ENCODE measurements at places on chromosomes 2 and 18.
A peak's percentile ranks its signal among the peaks of the same experiment; 100 is the strongest.

- DNase-seq, result no peak
Measured at GRCh38 chr2:174602745-174603144, 5.1 kb upstream of the WIPF1 start.

DNA sequence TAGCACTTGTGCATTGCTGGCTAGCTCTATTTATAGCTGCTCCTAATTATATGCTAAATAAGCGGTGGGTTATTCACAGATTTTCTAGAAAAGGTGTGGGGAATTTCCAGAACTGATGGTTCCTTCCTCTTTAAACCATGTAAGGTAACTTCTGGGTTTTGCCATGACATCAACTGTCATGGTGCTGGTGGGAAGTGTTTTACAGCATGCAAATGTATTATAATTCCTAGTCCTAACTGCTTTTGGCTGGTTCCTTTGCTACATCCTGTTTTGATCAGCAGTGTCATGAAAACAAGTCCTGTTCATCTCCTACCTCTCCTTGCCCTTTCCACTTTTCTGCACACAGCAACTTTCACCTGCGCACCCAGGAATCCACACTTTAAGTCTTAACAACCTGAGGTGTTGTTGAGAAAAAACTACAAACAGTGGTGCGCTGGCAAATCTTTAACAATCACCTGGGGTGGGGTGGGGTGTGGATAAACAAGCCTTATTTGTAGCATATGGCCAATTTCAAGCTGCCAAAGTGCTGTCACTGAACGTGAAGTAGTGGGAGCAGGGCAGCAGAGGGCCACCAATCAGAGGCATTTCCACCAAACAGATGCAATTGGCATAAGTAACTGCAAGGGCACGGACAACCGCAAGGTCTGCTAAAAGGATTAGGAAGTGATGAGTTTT, 33.4 kb upstream of the SKOR2 start:
- DNase-seq, result no peak

DNA sequence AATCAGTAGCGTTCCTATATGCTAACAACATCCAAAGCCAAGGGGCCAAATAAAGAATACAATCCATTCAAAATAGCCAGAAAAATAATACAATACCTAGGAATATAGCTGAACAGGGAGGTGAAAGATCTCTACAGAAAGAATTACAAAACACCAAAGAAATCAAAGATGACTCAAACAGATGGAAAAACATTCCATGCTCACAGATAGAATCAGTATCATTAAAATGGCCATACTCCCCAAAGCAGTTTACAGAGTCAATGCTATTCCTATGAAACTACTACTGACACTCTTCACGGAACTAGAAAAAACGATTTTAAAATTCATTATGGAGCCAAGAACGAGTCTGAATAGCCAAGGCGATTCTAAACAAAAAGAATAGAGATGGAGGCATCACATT, 57.4 kb downstream of the CCBE1 start:
- no peak for DNase-seq

- no peak for DNase-seq
Measured at GRCh38 chr2:118457951-118458350, 369.7 kb downstream of the INSIG2 start.

- no peak for DNase-seq
Measured at GRCh38 chr18:40494603-40495002, 1460.4 kb upstream of the PIK3C3 start.

DNA sequence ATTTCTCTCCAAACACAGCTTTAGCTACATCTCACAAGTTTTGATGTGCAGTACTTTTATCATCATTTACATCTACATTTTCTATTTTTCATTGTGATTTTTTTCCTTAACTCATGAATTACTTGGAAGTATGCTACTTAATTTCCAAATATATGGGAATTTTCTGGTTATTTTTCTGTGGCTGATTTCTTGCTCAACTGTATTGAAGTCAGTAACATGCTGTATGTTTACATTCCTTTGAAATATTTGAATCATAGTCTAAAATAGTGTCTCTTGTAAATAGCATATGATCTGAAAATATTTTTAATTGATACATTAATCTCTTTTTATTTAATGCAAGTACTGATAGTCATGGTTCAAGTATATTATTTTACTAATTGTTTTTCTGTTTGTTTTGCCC, 26.0 kb upstream of the GALNT5 start:
- DNase-seq, result no peak

DNA sequence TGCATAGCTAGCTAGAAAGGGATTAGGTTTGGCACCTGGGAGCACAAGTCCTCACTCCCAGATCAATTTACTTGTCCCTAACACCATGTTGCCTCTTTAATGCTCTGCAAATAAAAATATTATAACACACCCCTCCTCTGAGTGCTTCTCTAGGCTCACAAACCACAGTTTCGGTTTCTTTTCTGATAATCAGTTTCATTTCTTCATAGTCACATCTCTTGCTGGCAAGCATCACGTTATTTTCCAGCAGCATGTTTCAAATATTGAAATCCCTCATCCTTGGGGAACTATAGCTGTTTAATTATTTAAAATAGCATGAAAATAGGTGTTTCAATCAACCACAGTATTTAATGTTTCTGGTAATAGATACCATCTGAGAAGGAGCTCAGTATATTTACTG, 13.9 kb upstream of the SMCHD1 start:
- DNase-seq, result peak; percentile 41

GRCh38 chr18:56199580-56200330, 438.6 kb downstream of the TXNL1 start:
- no peak for DNase-seq

DNA sequence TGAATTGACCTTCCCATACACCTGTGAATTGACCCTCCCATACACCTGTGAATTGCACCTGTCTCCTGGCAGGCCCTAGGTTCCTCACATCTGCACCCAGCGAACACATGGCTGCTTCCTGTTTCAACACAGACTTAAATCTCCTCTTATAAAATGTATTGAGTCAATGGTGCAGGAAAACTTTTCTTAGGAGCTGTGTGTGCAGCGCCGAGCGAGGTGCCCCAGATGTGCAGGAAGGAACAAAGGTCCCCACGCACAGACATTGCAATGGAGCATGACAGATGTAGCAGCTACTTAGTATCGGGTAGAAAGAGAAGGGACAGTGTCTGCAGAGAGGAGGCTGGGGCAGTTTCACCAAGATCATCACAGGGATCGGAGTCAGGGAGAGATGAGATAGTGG, 85.5 kb upstream of the PXDN start:
- no peak for DNase-seq

DNA sequence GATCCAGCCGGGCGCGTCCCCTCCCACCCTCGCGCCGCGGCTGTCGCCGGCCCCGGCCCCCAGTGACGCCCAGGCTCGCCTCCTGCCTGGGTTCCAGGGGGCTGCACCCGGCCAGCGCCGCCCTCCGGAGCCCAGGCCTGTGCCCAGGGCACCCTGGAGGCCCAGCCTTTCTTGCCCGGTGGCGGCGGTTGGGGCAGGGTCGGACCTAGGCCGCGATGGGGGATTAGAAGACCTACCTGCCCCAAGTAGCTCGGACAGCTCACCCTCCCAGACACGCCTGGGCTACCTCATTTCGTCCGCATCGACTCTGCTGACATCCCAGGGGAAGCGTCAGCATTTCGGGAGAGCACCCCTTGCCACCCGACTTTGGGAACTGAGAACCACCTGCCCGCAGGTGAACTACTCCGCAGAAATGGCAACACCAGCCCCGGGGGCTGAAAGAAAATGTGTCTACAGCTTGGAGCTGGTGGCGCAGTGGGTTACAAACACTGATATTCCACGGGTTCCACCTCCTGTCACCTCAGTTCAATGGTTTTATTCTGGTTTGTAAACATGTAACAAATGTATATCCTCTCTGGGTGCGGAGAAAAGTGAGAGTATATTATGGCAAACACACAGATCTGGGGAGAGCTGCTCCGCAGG, 834 bp upstream of the ARL4C start:
- no peak for DNase-seq

DNA sequence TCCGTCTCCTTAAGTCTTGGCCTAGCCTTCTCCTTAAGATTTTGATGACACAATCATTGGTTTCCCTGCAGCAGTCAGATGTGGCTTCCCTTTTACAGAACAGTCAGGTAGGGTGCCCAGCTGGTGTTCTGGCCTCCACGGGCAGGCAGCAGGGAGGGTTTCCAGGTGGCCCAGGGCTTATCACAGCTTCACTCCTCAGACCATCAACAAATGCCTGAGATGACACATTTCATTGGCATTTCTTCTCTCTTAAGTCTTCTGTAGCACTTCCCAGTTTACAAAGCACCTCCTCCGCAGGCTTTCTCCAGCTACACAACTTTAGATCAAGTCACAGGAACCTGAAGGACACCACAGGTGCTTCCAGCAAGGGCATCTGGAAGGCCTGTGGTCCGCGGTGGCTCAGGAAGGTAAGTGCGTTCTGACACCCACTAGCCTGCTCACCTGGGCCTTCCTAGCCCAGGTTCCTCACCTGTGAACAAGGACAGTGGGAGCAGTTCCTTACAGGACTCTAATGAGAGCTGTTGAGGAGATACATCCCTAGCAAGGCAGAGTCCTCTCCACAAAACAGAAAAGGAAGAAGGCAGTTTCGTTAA, 37.6 kb downstream of the PTPN18 start:
- DNase-seq, result no peak

DNA sequence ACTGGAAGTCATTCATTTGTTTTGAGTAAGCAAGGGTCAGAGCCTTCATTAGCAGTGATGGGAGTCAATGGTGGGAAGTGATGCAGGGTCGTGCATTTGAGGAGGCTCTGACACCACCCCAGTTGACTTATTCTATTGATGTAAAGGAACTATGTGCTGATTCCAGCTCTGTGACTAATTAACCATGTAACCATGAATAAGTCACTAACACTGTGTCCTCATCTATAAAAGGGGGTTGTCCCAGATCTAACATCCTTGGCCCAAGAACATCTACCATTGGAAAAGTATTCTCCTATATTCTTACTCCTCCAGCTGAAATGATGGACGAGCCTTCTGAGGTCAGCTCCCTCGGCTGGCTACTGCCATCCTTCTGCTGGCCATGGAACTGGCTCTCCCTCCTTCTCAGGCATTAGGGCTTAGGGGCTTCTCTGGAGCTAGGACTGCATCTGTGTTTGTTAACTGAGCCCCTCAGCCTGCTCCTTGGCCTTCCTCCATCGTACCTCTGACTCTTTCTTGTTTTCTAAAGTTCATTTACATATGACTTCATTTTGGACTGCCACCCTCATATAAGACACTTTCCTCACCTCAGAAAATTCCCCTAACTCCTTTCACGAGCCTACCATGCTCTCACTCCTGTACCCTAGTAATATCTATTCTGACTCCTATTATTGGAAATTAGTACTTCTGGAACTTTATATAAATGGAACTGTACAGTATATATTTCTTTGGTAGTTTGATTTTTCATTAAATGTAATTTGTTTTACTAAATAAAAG, 115.5 kb downstream of the KCTD1 start:
- no peak for DNase-seq

- DNase-seq, result peak; percentile 9
Measured at GRCh38 chr2:189798312-189799029, 14.2 kb downstream of the PMS1 start.

DNA sequence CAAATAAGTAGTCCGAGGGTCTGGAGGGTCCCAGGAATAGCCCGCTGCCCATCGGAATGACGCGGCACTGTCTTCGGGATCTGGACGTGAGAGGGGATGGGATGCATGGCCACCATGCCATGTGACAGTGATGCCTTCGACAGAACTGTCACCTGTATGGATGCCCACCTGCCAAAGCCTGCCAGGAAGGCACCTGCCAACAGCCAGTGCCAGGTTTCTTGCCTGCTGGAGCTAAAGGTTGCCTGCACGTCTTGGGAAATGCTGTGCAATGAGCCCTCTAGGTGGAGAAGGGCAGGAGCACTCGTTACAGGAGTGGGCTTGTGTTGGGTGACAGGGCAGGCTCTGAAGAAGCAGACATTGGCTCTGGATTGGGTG, 20.5 kb downstream of the GPR35 start:
- no peak for DNase-seq

GRCh38 chr2:118269408-118270051, 181.3 kb downstream of the INSIG2 start:
- no peak for DNase-seq

GRCh38 chr2:11065833-11066485, 89.3 kb upstream of the SLC66A3 start:
- DNase-seq, result no peak

DNA sequence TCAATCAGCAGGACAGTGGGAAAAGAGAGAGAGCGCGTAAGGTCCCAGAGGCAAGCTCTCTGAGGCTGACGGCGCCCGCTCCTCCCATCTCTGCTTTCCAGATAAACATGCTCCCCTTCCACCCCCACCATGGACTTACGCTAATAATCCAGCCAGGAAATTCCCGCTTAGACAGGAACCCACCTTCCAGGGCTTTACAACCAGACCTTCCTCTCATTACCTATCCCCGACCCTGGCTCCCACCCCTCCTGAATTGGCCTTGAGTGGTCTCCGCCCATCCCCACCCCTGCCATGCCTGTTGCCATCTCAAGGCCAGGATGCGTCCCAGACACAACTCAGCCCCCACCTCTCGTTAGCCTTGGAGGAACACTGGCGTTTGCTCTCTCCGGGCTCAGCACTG, 131.1 kb downstream of the SMAD2 start:
- DNase-seq, result no peak

DNA sequence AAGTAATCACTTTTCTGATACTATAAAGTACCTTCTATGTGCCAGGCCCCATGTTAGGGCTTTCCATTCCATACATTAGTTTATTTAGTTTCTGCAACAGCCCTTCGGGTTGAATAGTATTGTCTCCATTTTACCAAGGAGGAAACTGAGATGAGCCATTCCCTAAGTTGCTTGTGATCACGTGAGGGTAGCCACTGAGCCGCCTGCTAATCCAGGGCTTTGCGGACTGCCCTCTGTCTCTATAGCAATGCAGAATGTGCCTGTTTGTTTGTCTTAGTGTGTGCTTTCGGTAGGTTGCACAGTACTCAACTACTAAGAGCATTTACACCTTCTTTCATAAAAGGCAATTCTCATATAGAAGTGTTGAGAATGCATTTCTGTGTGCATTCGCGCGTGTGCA, 5.0 kb downstream of the EMILIN2 start:
- DNase-seq, result no peak

- no peak for DNase-seq
Measured at GRCh38 chr2:9260464-9260918, 53.9 kb downstream of the ASAP2 start.

GRCh38 chr2:180291060-180291459, 284.0 kb upstream of the CWC22 start:
- no peak for DNase-seq

GRCh38 chr2:219169930-219170654, at the start of gene SLC23A3:
TSS of gene SLC23A3 (minus strand) at chr2:219170029. CDS start at chr2:219169984, 45 bp downstream.
- no peak for DNase-seq

DNA sequence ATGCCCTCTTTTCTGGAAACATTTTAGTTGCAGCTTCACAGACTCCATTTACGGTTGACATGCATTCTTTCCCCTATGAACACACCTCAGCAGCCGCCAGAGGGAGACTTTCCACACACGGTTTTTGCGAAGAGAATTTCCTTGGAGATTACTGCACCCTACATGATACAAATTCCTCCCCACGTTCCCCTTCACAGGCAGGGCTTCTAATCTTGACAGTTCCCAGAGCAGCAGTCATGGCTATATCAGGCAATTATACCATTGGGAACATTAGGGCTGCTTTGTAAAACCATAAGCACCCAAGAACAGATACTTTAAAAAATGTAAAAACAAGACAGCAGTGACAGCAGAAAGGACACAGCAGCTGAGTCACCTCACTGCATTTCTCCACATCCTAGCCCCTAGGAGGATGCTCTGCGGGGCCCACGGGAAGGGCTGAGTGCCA, 253.8 kb downstream of the TGIF1 start:
- peak; percentile 51 for DNase-seq

All from hepatic stellate cell (primary cell).